ENCODE measurements at places on chromosomes 13 and 19.

- DNase-seq, result no peak
Measured at GRCh38 chr13:100231176-100231575, 142.3 kb downstream of the PCCA start.

DNA sequence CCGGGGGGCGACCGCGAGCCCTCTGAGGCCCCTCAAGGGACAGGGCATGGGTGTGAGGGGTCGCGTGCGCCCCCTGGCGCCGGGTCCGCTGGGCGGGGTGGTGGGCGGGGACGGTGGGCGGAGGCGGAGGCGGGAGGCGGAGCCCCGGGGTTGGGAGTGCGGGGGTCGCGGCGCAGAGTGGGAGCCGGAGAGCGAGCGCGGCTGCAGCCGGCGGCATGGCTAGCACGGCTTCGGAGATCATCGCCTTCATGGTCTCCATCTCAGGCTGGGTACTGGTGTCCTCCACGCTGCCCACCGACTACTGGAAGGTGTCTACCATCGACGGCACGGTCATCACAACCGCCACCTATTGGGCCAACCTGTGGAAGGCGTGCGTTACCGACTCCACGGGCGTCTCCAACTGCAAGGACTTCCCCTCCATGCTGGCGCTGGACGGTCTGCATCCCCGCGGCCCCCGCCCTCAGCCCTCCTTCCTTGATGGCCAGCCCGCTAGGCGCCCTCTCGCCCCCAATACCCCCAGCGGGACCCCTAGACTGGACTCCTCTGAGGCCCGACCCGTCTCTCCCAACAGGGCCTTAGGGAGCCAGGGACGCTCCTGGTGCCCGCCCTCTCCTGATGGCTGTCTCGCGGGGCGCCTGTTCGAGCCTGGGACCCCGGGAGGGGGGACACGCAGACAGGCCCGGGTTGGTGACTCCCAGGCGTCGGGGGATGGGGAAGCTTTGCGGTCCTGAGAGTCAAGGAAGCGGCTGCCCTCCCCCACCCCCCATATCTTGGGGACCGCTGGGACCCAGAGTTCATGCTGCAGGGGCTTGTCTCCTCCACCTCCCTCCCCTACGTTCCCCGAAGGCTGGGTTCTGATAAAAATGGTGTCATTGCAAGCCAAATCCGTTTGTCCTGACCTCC lies at the start of gene CLDN10:
Gene CLDN10 (plus strand): TSS at position 182 of the 903 bp plus-strand sequence. CDS start 34 bp downstream, at position 216.
- DNase-seq, result no peak

DNA sequence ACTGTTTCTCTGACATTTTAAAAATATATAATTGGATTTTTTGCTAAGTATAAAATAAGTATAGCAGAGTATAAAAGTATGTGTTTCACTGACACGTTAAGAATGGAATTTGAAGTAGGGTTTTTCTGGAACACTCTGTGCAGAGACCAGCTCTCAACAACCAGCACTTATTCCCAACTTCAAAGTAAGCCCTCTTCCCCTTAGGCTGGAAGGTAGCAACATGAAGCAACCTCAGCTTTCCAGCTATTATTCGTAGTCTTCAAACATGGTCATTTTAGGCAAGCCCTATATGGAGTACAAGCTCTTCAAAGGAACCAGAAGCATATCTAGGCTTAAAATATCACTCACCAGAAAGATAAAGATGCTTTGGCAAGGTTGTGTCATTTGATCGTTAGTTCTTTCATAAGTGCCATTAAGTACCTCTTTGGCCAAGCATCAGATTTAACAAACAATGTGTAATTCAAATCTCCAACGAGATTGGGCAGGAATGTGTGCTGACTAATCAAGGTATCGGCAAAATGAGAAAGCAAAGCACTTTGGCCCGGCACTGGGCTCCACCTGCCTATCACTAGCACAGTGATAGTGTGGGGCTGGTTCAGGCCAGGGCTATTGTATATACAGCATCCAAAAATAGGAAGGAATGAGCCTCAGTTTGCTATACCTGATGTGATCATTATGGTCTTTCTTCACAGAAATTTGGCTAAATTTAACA lies 95.9 kb upstream of the FREM2 start:
- no peak for DNase-seq

DNA sequence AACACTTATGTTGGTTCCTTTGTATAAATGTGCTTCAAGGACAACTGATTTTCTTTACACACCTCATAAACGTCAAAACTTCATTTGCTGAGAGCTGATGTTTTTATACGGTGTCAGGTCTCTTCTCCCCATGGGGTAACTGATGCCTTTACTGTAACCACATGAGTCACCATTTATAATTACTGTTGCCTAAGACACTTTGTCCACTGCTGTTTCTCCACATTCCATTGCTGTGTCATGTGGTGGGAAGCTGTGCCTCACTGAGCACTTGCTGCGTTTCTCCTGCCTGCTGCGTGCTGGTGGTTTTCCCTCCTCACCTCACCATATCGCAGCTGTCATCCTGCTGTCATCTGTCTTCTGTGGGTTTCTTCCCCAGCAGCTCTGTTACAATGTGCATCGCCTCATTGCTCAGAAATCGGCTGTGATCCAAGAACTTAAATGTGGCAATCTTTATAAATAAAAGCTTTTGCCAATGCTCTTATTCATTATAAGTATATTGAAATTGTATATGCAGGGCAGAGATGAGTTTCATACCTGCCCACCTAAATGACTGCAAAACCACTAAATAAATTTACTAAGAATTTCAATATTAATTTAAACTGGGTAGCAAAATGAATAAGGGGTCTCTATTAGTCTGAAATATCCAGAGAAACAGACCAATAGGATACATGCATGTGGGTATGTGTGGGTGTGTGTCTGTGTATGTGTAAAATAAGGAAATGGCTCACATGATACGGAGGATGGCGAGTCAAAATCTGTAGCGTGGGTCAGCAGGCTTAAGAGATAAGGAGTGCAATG lies 547.0 kb upstream of the SLITRK5 start:
- DNase-seq, result no peak

GRCh38 chr13:113664751-113665596 lies 2.0 kb upstream of the GRK1 start:
- DNase-seq, result no peak

- DNase-seq, result no peak
Measured at GRCh38 chr13:78620936-78621470, 17.7 kb upstream of the POU4F1 start.

GRCh38 chr19:52296400-52296772 lies 583 bp upstream of the ZNF480 start:
- DNase-seq, result no peak

DNA sequence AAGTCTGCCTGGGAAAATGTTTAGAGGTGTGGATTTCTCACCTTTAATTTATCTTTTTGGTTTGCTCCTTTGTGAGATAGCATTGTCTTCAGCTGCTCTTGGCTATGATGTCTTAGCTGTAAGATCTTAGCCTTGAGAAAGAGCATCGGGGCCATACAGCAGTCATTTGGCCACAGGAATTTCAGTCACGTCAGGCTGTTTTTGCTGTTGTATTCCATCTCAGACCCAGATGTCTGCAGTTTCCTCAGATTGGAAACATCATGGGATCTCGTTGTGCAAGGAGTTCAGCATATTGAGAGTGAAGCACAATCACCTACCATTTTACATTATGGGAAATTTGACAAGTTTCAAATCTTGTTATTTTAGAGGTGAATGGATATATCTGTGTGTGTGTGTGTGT lies 89.3 kb upstream of the C1QTNF9B start:
- no peak for DNase-seq

DNA sequence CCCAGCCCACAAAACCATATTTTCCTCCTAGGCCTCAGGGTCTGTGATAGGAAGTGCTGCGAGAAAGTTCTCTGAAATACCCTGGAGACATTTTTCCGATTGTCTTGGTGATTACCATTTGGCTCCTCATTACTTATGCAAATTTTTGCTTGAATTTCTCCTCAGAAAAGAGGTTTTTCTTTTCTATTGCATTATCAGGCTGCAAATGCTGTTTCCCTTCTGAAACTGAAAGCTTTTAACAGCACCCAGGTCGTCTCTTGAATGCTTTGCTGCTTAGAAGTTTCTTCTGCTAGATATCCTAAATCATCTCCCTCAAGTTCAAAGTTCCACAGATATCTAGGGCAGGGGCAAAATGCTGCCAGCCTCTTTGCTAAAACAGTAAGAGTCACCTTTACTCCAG lies 434.2 kb downstream of the PCDH20 start:
- no peak for DNase-seq

DNA sequence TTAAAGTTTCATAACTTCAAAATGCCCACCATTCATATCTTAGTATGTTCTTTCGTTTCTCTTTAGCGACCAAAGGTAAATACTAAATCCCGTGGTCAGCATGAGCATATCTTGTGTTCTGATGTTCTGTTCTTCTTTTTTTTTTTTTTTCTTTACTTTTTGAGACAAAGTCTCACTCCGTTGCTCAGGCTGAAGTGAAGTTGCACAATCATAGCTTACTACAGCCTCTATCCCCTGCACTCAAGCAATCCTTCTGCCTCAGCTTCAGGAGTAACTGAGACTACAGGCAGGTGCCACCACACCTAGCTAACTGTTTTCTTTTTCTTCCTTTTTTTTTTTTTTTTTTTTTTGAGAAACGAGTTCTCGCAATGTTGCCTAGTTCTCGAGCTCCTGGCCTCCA lies 60.9 kb upstream of the ATP12A start:
- DNase-seq, result no peak

- DNase-seq, result no peak
Measured at GRCh38 chr13:86848716-86849115, 822.5 kb upstream of the SLITRK5 start.

DNA sequence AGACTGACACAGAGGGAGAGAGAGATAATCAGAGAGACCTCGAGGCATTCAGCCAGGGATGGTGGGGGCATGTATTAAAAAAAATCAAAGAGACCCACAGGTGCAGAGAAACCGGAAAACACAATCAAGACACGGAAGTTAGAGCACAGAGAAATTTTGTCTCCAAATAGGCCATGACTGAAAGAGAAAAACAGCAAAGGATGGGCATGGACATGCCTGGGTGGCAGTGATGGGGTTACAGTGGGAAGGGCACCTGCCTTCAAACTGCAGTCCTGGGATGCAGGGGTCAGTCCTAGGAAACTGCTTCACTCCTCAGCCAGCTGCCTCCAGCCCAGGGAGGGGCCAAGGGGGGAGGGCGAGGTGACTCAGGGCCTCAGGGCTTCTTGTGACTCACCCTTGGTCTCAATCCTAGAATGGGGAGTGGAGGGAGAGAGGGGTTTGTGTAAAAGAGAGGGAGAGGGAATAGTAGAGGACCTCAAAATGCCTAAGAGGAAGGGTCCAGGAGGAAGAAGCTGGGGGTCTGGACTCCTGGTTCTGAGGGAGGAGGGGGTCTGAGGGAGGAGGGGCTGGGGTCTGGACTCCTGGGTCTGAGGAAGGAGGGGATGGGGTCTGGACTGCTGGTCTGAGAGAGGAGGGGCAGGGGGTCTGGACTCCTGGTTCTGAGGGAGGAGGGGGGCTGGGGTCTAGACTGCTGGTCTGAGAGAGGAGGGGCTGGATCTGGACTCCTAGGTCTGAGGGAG lies 3.6 kb upstream of the KCNN4 start:
- DNase-seq, result peak; percentile 48

DNA sequence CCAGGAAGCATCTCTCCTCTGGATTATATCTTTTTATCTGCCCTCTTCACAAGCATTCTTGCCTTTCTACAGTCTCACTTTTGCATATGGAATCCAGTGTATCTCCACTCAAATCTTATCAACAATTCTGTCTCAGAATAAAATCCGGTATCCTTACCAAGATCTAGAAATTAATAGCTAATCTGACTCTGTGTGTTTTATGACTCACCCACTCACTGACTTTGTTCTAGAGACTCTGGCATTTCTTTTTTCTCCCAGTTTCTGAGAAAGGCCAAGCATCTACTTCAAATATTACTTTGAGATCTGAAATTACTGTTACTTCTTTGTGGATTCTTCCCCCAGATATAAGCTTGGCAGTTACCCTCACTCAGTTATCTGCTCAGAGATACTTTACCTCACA lies 913.5 kb upstream of the ATXN8OS start:
- no peak for DNase-seq

- no peak for DNase-seq
Measured at GRCh38 chr13:92823059-92823458, 403.5 kb upstream of the GPC6 start.

DNA sequence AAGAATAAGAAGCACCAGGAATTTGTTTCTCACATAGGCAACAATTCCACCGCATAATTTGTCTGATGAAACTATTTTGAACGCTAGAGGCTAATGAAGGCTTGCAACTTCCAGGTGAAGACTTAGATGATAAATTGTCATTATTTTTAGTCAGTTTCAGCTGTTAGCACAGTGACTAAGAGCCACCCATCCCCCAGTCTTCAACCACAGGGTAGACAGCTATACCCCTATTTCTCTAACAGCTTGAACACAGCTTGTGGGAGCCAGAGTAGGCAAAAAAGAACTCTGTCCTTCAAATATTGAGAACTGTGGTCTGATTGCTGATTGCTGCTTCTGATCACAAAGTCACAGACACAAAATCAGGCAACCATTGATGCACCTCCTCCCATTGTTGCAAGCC lies 1124.8 kb upstream of the PRR20A start:
- no peak for DNase-seq

DNA sequence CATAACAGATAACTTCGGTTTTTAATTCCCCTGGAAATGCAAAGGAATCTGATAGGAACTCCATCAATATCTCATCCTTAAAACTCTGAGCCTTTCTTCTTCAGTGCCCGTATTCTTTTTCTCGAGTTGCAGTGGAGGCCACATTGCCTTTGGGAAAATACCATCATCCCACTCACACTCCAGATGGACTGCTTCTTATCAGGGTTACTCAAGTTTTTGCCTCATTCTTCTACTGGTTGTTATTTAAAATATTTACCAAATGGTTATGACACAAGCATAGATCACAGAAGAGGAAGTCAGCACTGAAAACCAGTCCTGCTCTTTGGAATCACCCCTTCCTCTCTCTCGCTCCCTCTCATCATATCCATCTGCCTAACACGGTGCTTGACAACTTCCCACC lies 1020.5 kb upstream of the SLC10A2 start:
- no peak for DNase-seq

DNA sequence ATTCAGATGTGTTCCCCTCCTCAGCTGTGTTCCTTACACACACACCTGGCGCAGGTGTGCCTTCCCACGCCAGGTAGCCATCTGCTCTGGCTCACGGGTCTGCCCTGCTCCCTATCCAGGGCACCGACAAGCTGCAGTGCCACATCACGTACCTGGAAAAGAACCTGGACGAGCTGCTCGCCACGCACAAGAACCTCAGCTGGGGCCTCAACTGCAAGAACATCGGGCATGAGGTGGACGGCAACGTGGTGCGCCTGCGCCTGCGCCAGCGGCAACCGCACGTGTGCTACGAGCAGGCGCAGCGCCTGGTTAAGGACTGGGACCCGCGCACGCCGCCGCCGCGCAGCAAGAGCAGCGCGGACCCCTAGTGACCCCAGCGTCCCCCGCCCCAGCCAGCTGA lies 26.5 kb upstream of the CASP14 start:
- no peak for DNase-seq

DNA sequence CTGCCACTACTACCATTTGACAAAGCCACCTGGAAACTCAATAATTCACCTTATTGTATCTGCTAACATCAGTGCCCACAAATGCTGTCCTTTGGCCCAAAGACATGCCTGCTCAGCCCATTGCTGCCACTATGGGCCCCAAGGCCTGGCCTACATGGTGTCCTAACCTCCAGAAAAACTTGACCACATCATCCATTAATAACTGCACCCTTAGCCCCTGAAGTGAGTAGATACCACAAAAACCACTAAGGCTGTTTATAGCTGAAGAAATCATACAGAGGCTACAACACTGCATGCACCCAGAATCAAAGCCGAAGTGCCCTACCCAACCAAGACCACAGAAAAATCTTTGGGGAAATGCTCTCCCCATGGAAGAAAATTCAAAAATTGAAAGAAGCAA lies 932.8 kb upstream of the SLITRK6 start:
- DNase-seq, result no peak

Measured in CD4-positive, alpha-beta T cell treated with Interferon gamma for 1 hour (primary cell).